ENCODE measurements at places on chromosomes 2 and 18.

DNA sequence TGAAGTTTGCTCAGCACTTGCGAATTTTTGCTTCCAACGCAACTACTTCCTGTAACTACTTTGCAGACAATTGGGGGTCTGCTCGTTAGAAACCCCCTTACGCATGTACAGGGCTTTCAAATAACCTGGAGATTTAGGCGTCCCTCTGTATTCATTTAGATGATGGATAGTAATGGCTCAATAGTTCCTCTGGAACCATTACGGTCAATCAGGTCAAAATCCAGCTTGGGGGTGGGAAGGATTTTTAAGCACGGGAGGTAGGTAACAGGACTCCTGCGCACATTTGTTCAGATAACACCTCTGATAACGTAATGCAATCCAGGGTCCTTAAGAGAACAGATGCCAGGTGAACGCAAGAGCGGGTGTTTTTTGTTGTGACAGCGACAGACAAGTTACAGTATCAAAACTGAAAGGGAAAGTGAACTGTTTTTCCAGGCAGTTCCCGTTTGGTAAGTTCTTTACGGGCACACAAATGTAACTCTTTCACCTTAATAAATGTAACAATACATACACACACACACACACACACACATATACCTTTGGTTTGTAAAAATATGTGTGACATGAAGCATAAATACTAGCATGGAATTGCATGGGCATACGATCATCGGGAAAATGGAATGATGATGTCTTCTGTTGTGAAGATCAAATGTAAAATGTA is 3.8 kb upstream of the OSR1 start:
- DNase-seq, result no peak

- no peak for DNase-seq
These were observed 751 bp upstream of the NMI start for GRCh38 chr2:151289972-151290866.

- DNase-seq, result peak; percentile 39
These were observed 633 bp downstream of the MALT1 start for GRCh38 chr18:58671632-58672564.

- DNase-seq, result no peak
These were observed 124.8 kb downstream of the DTNA start for GRCh38 chr18:34834897-34835296.

DNA sequence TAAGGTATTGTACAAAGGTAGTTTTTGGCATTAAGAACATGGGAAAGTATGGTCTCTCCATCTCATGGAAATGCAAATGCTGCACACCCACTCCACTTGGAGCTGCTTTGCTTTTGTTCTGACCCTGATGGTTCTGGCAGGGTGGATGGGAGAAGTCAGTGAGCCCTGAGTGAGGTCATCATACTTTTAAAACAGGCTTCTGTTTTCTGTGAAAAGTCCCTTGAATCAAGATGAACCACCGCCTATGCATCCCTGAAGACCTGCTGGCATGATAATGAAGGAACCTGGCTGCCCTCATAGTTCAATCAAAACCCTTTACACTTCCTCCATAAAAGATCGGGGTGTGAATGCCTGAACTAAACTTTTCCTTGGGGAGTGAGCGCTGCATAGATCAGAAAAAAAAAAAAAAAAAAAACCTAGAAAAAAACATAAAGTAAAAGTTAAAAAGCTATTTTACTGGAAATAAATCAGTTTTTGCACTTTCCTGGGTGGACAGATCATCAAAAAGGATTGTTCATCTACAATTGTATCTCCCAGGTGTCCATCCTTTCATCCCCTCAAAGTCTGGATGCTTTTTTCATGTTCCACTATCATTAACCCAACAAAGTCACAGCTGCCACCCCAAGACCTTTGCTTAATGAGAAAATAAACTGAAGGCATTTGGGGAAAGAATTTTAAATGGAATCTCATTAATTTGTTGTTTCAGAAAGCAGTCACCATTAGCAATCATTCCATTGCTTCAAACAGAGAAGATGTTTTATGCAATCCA is 728.1 kb upstream of the DDX18 start:
- no peak for DNase-seq

- DNase-seq, result no peak
These were observed 1499.0 kb upstream of the TMEFF2 start for GRCh38 chr2:193693758-193694157.

- DNase-seq, result no peak
These were observed 160.4 kb downstream of the DOCK10 start for GRCh38 chr2:224881846-224882245.

DNA sequence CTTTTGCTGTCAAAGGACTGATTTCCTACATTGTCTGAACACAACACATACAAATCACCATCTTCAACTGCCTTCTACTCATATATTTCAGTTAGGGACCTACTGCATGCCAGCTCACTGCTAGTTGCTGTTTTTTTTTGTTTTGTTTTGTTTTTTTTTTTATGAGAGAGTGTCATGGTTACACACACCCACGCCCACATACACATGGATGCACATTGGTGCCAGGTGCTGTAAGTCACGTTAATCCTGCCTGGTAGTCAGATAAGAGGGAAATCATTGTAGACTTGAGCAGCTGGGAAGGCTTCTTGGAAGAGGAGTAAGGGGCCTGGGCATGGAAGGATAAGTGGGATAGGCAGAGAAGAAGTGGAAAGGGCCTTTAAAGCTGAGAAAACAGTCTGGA is 209.9 kb downstream of the TDRD15 start:
- no peak for DNase-seq

DNA sequence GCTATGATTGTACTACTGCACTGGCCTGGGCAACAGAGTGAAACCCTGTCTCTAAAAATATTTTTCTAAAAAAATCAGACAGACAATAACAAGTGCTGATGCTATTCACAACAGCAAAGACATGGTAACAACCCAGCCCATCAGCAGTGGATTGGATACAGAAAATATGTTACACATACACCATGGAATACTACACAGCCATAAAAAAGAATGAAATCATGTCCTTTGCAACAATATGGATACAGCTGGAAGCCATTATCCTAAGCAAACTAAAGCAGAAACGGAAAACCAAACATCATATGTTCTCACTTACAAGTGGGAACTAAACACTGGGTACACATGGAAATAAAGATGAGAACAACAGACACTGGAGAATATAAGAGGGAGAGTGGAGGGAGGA is 19.9 kb downstream of the FAM161A start:
- DNase-seq, result no peak

- DNase-seq, result no peak
These were observed 159.1 kb upstream of the ZSWIM2 start for GRCh38 chr2:187008111-187008510.

DNA sequence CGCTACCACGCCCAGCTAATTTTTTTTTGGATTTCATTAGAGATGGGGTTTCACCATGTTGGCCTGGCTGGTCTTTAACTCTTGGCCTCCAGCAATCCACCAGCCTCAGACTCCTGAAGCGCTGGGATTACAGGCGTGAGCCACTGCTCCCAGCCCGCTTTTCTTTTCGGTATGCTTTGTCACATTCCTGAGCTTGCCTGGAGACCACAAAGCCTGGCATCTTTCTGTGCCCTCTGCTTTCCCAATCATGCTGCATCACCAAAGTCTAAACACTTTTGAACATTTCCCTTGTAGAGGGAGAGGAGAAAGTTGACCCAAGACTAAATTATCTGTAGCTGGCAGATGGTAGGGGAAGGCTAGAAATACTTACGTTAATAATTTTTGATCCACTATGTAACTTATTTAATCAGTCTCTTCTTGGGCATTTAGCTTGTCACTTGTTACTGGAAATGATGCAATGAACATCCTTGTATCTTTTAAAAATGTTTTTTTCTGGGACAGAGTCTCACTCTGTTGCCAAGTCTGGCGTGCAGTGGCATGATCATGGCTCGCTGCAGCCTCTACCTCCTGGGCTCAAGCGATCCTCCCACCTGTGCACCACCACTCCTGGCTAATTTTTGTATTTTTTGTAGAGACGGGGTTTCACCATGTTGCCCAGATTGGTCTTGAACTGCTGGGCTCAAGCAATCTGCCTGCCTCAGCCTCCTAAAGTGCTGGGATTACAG is 2.7 kb upstream of the NPC1 start:
- no peak for DNase-seq

- DNase-seq, result no peak
These were observed 278.6 kb upstream of the HS6ST1 start for GRCh38 chr2:128597121-128597762.

- DNase-seq, result no peak
These were observed 1.0 kb downstream of the HDLBP start for GRCh38 chr2:241314226-241315092.

DNA sequence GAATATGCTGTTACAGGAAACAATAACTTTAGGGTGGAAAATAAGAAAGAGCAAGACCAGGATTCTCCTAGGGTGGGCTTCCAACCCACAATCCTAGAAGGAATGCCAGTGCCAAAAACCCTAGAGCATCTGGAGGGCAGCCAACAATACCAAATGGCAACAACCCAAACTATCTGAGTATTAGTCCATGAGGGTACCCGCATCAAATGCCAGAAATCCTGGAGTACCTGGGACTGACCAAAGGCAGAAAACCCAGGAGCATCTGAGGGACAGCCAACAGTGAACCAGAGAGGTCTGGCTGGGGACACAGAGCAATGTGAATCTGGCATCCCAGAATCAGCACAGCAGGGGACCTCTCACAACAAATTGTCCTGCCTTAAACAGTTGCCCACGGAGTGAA is 126.3 kb downstream of the SCG2 start:
- no peak for DNase-seq

DNA sequence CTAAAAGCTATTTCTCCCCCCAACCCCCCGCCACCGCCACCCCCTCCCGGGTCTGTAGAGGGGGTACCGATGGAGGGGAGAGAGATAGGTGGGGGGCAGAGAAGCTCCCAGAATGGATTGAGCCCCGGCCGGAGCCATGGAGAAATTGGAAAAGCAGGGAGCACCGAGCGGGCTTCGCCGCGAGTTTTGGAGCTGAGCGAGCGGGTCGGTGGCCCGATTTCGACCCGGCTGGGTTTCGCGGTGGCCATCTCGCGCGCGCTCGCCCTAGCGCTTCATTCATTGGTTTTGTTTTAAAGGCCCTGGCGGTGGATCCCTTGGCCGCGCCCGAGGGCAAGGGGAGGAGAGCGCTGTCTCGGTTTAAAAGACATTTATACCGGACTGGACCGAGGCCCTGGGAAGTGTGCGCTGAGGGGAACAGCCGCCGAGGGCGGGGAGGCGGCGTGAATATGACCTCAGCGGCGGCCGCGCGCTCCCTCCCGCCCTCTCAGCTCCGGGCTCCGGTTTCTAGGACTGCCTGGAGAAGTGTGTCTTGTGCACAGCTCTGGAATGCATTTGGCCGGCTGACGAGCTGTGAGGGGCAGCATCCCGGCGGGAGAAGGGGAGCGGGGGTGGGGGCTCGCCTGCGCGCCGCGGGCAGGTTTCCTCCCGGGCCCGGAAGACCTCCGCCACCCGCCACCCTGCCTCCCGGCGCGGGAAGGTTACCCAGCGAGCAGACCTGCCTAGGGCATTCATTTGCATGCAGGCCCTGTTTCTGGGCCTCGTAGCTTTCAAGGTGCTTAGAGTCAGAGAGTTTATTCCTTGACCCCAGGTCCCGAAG is 1.7 kb upstream of the SMAD7 start:
- no peak for DNase-seq

- no peak for DNase-seq
These were observed 190.4 kb downstream of the CELF4 start for GRCh38 chr18:37375181-37375580.

GRCh38 chr2:128293870-128294455 is 24.7 kb downstream of the HS6ST1 start:
- DNase-seq, result no peak

DNA sequence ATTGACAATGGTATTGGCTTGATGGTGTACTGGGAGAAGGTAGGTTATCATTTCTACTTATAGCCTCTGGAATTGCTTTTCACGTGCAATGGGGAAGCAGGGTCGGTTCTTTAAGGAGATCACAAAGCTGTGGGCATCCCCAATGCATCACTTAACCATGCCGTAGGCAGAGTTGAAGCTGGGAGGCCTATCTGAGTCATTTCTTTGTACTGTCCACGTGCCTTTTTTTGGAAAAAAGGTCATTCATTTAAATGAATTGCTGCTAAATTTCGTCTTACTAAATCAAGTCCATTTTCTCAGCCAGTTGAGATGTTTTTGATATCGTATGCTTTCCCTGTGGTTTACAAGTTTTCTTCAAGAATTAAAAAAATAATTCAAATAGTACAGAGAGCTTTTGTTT is 17.2 kb upstream of the GYPC start:
- DNase-seq, result no peak

Data from stimulated activated CD4-positive, alpha-beta T cell treated with anti-CD3 and anti-CD28 coated beads, TNF-alpha, amount 100 ng/mL, for 1 hour (primary cell).